ENCODE measurements at places on chromosomes 4 and X. TPM values are rescaled to one million over a fixed set of nuclear protein-coding genes. Genes with fewer than 3 reads are reported as not detected.

- H3K36me3 ChIP-seq, result no peaks in the 10 kb centered on the region
- no peaks in the 10 kb centered on the region for H3K4me1 ChIP-seq
- H3K27ac ChIP-seq, result no peak overlapping the region
- H3K27me3 ChIP-seq, result peaks cover 9% of the 10 kb centered on the region
- no peak for DNase-seq
- no peak overlapping the region for H3K4me3 ChIP-seq
These were observed 97.6 kb upstream of the NKX1-1 start for GRCh38 chr4:1503583-1504471.

GRCh38 chrX:25158635-25159034 is 142.9 kb upstream of the ARX start:
- H3K4me1 ChIP-seq, result peaks cover 2% of the 10 kb centered on the region
- no peaks in the 10 kb centered on the region for H3K36me3 ChIP-seq
- no peaks in the 10 kb centered on the region for H3K27me3 ChIP-seq
- no peak overlapping the region for H3K4me3 ChIP-seq
- H3K27ac ChIP-seq, result no peak overlapping the region
- DNase-seq, result peak; percentile 55

DNA sequence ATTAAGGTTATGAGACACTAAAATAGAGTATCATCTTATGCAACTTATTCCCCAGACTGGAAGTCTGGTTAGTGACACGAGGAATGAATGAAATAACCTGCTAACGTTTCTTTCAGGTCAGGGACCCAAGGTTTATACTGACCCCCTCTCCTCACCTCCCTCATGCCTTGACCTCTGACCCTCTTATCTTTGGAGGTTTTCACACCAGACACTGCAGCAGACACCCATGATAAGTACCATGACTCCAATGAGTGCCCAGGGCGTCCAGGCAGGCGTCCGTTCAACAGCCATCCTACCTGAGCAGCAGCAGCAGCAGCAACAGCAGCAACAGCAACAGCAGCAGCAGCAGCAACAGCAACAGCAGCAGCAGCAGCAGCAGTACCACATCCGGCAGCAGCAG is 4.2 kb upstream of the NLGN3 start:
- DNase-seq, result no peak
- H3K27me3 ChIP-seq, result no peaks in the 10 kb centered on the region
- H3K27ac ChIP-seq, result no peak overlapping the region
- peaks cover 11% of the 10 kb centered on the region for H3K36me3 ChIP-seq
- H3K4me3 ChIP-seq, result no peak overlapping the region
- no peaks in the 10 kb centered on the region for H3K4me1 ChIP-seq

DNA sequence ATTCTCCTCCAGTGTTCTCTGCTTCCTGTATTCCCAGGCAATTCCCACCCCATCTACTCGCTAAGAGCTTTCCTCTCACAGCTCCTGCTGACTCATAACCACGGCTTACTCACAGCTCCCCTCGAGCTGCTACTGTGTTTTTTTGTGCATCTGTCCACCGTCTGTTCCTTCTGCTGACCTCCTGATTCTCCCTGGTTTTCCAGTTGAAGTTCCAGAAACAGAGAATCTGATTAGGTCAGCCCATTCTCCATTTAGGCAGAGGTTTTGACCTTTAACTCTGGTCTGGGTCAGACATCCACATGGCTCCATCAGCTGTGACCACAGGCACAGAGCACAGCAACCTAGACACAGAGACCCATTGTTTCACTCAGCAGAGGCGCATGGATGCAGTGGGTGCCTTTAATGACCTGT is 5.5 kb upstream of the SMIM20 start:
- peaks cover 12% of the 10 kb centered on the region for H3K4me1 ChIP-seq
- DNase-seq, result peak; percentile 96
- H3K27ac ChIP-seq, result peak overlapping the region; percentile 69
- no peak overlapping the region for H3K4me3 ChIP-seq

GRCh38 chr4:76515975-76516843 is 81.2 kb downstream of the SHROOM3 start:
- no peaks in the 10 kb centered on the region for H3K27me3 ChIP-seq
- H3K36me3 ChIP-seq, result no peaks in the 10 kb centered on the region
- no peak overlapping the region for H3K27ac ChIP-seq

GRCh38 chr4:2287594-2287915 is 25.6 kb upstream of the MXD4 start:
- H3K27ac ChIP-seq, result no peak overlapping the region
- DNase-seq, result no peak
- H3K4me1 ChIP-seq, result peaks cover 11% of the 10 kb centered on the region
- no peak overlapping the region for H3K4me3 ChIP-seq

DNA sequence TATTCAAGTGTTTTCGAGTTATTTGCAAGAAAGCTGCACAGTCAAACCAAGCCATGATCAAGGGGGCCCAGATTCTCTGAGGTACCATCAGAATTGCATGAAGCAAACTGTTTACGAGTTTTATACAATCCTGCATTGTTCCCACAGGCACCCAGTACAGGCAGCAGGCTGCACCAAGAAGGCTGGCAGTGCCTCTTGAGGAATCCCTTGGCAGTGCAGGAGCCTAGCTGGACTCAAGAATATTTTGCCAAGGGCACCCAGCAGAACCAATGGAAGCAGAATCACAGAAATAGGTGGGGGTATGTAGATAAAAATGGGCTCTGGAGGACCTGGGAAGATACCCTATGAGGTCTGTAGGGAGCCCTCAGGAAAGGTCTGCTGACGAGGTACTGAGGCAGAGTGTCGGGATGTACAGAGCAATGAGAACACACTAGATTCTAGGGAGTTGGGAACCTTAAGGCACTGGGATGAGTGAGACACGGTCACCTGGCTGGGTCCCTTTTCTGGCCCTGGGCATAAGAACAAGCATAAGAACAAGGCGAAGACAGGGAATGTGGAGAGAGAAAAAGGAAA is 2.5 kb upstream of the PLP1 start:
- H3K27ac ChIP-seq, result no peak overlapping the region
- no peak for DNase-seq
- no peaks in the 10 kb centered on the region for H3K36me3 ChIP-seq

DNA sequence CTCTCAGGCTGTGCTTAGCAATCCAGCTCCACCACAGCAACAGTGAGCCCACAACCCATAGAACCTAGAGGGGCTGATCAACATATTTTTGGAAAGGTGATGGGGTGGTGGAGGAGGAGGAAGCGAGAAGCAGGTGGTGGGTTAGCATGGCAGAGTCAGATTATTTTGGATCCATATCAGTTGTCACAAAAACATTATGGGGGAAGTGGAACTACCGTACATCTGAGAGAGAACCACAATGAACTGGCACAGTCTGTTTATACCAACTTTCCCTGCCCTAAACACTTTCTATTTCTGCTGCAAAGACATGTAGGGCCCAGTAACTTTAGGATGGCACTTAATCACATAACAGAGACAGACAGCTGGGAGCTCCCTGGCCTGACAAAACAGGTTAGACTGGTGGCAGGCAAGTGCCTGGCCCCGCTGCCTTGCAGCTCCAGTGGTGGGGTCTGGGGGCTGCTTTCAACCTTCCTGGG is 4.3 kb downstream of the SLC9A7 start:
- no peak for DNase-seq
- H3K27me3 ChIP-seq, result no peaks in the 10 kb centered on the region
- no peak overlapping the region for H3K4me3 ChIP-seq
- peaks cover 11% of the 10 kb centered on the region for H3K4me1 ChIP-seq

- DNase-seq, result no peak
- no peaks in the 10 kb centered on the region for H3K27me3 ChIP-seq
- H3K4me3 ChIP-seq, result no peak overlapping the region
- H3K36me3 ChIP-seq, result no peaks in the 10 kb centered on the region
These were observed 165.3 kb upstream of the PRDX4 start for GRCh38 chrX:23501974-23502373.

- no peak for DNase-seq
- H3K36me3 ChIP-seq, result no peaks in the 10 kb centered on the region
- no peak overlapping the region for H3K4me3 ChIP-seq
- no peak overlapping the region for H3K27ac ChIP-seq
- peaks cover 3% of the 10 kb centered on the region for H3K4me1 ChIP-seq
These were observed 16.3 kb upstream of the PLCXD1 start for GRCh38 chrX:264634-265455.

GRCh38 chr4:91769912-91770311 is 533.9 kb upstream of the GRID2 start:
- H3K4me3 ChIP-seq, result no peak overlapping the region
- DNase-seq, result no peak
- H3K4me1 ChIP-seq, result no peaks in the 10 kb centered on the region
- no peaks in the 10 kb centered on the region for H3K36me3 ChIP-seq
- no peak overlapping the region for H3K27ac ChIP-seq

DNA sequence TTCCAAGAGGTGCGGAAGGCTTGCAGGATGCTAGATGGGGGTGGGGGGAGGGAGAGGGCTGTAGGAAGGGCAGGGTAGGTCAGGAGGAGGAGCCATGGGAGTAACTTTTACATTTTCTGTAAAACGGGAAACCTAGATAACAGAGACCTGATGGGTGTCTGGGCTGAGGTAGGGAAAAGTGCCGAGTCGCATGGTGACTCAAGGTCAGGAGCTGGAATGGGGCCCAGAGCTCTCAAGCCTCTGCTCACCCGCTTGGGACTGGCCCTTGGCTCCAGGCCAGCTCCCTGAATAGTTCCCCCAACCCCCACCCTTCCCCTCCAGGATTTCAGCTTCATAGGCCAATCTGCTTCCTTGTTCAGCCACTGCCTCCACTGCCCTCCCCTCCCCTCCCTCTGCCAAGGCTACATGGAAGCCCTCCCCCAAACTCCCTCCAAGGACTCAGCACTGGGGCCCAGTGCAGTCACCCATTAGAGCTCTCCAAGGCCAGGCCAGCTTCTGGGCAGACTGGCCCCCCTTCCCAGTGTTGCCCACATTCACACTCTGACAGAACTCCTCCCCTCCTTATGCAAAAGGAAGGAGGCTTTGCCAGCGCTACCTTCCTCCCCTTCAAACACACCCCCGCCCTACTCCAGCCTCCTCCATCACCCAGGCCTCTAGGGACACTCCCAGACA is 43.6 kb downstream of the TSC22D3 start:
- DNase-seq, result peak; percentile 65
- H3K36me3 ChIP-seq, result no peaks in the 10 kb centered on the region
- H3K27ac ChIP-seq, result no peak overlapping the region
- no peak overlapping the region for H3K4me3 ChIP-seq
- H3K27me3 ChIP-seq, result no peaks in the 10 kb centered on the region
- H3K4me1 ChIP-seq, result peaks cover 6% of the 10 kb centered on the region

DNA sequence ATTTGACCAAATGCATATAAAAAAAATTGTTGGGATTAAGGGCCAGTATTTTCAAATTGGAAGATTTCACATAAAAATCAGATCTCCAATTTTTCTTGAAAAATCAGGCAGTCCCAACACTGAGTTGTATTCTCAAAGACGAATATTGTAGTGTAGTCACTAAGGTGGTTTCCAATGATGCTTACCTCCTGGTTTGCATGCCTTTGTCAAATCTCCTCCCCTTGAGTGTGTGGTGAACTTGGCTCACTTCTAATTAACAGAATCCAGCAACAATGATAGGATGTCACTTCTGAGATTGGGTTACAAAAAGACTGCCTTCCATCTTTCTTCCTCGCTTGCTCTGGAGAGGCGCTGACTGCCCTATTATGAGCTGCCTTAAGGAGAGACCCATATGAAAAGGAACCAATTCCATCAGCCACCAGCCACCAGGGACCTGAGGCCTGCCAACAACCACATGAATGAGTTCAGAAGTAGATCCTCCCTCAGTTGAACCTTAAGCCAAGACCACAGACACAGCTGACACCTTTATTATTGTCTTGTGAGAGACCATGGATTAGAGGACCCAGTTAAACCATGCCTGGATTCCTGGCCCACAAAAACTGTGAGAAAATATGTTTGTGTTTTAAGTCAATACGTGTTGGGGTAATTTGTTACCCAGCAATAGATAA is 31.2 kb upstream of the TSPAN5 start:
- no peaks in the 10 kb centered on the region for H3K36me3 ChIP-seq
- no peak overlapping the region for H3K27ac ChIP-seq
- DNase-seq, result no peak

- H3K36me3 ChIP-seq, result no peaks in the 10 kb centered on the region
- no peaks in the 10 kb centered on the region for H3K4me1 ChIP-seq
- DNase-seq, result peak; percentile 65
- no peaks in the 10 kb centered on the region for H3K27me3 ChIP-seq
- no peak overlapping the region for H3K4me3 ChIP-seq
These were observed 1506.0 kb downstream of the PCDH7 start for GRCh38 chr4:32226204-32226603.

DNA sequence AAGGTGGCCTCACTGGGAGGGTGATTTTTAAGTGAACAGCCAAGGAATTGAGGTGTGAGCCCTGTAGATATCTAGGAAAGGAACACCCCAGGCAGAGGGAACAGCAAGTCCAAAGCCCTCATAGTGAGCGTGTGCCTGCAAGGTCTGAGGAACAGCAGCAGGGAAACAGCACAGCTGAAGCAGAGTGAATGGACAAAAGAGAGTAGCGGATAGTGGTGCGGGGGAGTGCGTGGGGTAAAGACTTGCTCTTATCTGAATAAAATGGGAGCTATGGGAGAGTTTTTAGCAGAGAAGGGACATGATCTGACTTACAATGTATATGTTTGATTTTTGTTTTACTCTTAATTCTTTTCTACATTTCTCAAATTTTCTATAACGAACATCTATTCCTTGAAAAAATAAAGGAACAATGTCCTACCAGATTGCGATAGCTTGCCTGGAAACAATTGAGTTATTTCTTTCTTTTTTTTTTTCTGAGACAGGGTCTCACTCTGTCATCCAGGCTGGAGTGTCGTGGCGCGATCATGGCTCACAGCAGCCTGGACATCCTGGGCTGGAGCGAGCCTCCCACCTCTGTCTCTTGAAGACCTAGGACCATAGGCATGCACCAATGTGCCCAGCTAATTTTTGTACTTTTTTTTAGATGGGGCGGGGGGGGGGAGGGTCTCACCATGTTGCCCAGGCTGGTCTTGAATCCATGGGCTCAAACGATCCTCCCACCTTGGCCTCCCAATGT is 19.5 kb upstream of the HADH start:
- H3K4me1 ChIP-seq, result no peaks in the 10 kb centered on the region
- H3K4me3 ChIP-seq, result no peak overlapping the region
- no peaks in the 10 kb centered on the region for H3K36me3 ChIP-seq
- DNase-seq, result no peak
- H3K27me3 ChIP-seq, result peaks cover 2% of the 10 kb centered on the region

DNA sequence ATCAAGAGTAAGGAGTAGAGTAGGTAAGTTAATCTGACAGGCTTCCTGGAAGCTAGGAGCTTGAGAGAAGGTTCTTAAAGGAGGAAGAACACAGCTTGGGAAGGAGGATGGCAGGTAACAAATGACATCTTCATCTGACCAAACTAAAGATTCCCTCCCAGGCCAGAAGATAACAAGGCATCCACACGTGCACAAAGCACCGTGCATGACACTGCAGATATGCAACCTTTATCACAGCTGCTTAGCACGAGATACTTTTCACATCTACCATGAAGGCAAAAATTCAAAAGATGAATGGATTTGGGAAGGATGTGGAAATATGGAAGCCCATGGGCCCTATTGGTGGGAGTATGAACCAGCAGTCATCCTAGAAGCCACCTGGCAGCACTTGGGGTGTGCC is 34.3 kb downstream of the CD99L2 start:
- no peaks in the 10 kb centered on the region for H3K4me1 ChIP-seq
- no peaks in the 10 kb centered on the region for H3K27me3 ChIP-seq
- H3K36me3 ChIP-seq, result no peaks in the 10 kb centered on the region
- H3K27ac ChIP-seq, result no peak overlapping the region
- DNase-seq, result no peak
- H3K4me3 ChIP-seq, result no peak overlapping the region

Gene PRSS12
- 4.1 TPM for total RNA-seq

Gene GLRA3
- not detected for total RNA-seq

Gene RNF150
- 5.2 TPM for total RNA-seq

Gene CDX4
- not detected for total RNA-seq

Gene GPC3
- total RNA-seq, result 8.2 TPM

Gene TEX11
- not detected for total RNA-seq

Gene BGN
- 87.7 TPM for total RNA-seq

Gene BANK1
- total RNA-seq, result 2.0 TPM

Gene AMTN
- total RNA-seq, result not detected

Gene GABRE
- 1.8 TPM for total RNA-seq

Gene CSAG2
- not detected for total RNA-seq

Gene PAK3
- total RNA-seq, result 13.7 TPM

Gene ABCG2
- total RNA-seq, result 0.34 TPM

Data from astrocyte (in vitro differentiated cells and primary cell).